Pons (tissue), 1 donor: ENCODE measurements at places on chromosomes 3 and 15.

DNA sequence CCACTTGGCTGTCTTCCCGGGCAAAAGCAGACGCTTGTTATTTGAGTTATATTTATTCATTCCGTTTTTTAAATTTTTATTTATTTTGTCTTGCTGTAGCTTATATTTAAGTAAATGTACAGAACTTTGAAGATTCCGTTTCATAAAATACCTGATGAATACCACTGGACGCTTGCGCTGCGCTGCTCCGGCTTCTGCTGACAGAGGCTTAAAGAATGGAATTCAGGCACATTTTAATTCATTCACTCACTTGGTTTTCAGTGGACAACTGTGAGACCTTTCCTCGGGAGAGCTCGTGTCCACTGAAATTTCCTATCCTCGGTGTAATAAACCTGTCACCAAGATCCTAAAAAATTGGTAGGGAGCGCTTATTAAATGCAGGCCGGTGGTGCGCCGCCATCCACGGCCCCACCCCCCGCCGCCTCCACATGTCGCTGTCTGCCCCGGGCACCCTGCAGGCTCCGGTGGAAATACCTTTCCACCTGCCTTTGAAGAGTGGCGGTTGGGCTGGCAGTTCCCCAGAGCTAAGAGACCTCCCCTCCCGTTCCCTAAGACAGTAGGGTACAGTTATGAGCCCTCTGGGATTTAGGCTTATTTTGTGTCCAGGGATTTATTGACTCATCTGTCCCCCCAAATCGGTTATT lies 62.5 kb upstream of the UBE2E1 start:
- DNase-seq, result no peak

GRCh38 chr3:155110022-155110421 lies 29.9 kb downstream of the MME start:
- DNase-seq, result no peak

DNA sequence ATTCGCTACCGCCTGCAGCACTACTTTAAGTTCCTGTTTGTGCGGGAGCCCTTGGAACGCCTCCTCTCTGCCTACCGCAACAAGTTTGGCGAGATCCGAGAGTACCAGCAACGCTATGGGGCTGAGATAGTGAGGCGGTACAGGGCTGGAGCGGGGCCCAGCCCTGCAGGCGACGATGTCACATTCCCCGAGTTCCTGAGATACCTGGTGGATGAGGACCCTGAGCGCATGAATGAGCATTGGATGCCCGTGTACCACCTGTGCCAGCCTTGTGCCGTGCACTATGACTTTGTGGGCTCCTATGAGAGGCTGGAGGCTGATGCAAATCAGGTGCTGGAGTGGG lies 995 bp downstream of the CHST14 start:
- DNase-seq, result no peak

- DNase-seq, result no peak
These were observed 33.0 kb downstream of the CD276 start for GRCh38 chr15:73717206-73717605.

DNA sequence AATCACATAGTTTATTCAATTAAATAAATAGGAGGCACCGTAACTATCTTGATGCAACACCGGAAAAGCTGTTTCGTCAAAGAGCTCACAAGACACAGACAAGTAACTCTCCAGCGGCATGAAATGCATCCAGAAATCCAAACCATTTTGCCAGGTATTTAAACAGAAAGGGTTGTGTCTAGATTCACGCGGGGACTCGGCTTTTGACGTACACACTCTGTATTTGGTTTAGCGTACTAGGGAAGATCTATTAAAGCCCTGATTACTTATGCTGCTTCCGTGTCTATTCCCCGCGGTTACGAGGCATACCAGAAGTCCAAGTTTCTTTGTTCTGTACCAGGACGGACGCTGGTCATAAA lies 718 bp downstream of the BNIP2 start:
- peak; percentile 70 for DNase-seq

- no peak for DNase-seq
These were observed 192.3 kb downstream of the ATP8B4 start for GRCh38 chr15:49926740-49927139.

DNA sequence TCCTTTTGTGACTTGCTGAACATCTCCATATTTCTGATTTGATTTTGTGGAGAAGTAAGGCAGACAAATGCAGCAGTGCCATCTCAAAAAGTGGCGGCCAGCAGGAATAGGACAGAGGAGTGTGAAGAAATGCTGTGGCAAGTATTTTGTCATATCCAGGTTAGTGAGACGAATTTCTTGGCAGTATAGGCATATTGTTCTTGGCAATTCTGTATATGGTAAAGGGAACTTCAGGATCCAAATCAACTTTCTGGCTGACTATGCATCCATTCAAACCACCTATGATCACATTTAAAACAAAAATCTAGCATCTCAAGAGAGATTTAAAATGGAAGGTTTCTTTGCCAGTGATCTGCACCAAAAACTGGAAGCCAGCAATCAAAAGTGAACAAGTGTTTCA lies 228.0 kb downstream of the DTWD1 start:
- DNase-seq, result no peak

DNA sequence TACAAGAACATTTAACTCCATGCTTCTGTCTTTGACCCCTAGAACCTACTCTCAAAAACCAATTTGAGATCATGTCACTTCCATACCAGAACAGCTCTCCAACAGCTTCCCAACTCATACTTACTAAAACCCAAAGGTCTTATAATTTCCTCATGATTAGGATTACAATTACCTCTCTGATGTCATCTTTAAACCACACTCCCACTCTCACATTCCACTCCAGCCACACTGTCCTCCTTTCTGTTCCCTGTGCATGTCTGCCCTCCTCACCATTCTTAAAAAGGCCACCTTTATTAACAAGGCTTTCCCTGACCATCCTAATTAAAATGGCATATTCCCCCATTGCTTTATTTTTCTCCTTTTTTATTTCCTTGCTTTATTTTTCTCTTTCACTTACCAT lies 18.9 kb downstream of the PHC3 start:
- no peak for DNase-seq

- DNase-seq, result peak; percentile 87
These were observed 103.0 kb downstream of the PGPEP1L start for GRCh38 chr15:98904544-98904943.

- peak; percentile 31 for DNase-seq
These were observed 701 bp downstream of the OSBPL11 start for GRCh38 chr3:125594581-125595011.

- no peak for DNase-seq
These were observed 5.0 kb upstream of the FEZF2 start for GRCh38 chr3:62378311-62378789.

DNA sequence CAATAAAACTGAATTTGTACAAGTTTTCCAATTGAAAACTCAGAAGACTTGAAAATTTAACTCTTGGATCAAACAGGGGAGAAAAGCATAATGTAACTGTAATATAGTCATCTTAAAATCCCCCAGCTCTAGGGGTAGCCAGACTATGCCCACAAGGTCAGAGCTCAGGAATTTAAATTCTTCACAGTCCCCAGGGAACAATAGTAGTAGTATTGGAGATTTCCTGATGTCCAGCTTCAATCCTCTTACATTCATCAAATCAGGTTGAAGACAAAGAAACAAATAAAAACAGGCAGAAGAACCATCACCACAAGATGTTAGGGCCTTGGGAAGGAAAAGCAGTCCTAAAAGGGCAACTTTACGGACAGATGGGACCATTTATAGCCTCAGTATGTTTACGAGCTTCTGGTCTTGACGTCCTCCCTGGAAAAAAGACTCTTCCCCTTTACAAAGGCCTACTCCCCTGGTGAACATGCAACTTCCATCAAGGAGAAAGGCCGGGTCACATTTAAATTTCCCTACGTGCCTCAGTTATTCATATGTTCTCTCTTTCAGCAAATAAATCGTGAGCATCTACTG lies 96.8 kb downstream of the PLCH1 start:
- no peak for DNase-seq

DNA sequence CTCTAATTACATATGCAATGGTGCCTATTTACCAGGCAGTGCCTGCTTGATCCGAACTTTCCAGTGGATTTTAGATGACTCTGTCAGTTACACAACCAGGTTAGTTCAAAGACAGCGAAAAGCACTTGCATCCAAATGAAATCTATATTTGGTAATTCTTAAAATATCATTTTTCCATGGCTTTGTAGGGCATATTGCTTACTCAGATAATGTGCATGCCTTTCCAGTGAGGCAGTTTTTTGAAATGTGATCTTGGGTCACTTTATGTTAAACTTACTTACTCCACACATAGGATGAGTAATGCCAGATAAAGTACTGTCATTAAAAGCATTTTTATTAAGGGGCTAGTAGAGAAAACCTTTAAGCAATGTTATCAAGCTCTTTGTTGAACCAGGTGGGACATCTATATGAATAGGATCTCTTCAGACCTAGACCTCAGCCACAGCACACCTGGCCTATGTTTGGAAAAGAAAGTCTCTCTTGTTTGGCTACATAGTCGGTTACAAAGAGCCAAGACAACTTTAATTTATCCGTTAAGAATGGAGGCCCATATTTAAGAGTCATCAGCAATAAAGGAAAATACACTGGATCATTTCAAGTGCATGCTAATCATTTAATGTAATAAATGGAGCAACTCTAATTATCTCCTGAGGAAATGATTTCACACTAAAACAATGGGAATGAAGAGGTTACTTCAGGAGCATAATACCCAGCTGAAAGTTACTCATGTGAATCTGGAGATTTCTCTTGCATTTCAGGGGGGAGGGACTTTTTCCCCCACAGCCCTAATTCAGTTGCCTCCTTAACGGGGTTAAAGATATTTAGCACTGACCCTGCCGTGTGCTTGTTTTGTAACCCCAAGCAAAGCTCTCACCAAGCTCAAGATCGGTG lies 56.3 kb upstream of the TMCO5A start:
- DNase-seq, result no peak

DNA sequence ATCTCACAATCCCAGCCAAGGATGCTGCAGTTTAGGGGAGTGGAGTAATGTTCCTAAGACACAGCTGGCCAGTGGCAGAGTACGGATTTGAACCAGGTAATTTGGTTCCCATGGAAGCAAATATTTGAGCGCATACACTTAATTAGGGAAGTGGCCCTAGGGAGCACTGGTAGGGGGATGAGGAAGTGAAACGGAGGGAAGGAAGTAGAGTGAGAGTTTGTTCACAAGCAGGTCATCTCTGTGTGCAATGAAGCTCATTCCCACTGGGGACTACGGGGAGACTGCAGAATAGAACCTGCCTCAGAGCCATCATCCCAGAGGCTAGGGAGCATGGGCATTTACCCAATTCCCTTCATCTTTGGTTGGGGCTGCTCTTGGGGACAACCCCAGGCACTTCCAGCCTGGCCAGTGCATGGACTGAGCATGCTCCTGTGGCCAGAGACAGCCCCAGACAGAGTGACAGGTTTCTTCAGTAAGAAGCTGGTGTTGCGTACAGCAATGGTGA lies 317.2 kb upstream of the PROK2 start:
- DNase-seq, result peak; percentile 81

GRCh38 chr15:44676676-44677075 lies 13.2 kb upstream of the SPG11 start:
- DNase-seq, result no peak

- no peak for DNase-seq
These were observed 22.8 kb downstream of the EMC7 start for GRCh38 chr15:34078900-34079299.

DNA sequence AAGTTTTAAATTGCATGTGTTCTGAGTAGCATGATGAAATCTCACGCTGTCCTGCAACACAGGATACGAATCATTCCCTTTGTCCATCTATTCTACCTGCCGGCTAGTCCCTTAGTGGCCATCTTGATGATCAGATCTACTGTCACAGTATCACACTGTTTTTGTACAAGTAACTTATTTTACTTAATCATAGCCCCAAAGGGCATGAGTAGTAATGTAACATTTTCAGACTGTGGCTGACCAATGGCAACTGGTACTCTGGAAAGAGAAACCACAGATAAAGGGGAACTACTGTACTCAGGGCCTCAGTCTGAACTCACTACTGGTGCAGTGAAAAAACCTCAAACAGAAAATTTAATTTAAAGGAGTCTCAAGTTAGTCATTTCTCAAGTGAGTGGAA lies 127.3 kb upstream of the MRPL3 start:
- no peak for DNase-seq

DNA sequence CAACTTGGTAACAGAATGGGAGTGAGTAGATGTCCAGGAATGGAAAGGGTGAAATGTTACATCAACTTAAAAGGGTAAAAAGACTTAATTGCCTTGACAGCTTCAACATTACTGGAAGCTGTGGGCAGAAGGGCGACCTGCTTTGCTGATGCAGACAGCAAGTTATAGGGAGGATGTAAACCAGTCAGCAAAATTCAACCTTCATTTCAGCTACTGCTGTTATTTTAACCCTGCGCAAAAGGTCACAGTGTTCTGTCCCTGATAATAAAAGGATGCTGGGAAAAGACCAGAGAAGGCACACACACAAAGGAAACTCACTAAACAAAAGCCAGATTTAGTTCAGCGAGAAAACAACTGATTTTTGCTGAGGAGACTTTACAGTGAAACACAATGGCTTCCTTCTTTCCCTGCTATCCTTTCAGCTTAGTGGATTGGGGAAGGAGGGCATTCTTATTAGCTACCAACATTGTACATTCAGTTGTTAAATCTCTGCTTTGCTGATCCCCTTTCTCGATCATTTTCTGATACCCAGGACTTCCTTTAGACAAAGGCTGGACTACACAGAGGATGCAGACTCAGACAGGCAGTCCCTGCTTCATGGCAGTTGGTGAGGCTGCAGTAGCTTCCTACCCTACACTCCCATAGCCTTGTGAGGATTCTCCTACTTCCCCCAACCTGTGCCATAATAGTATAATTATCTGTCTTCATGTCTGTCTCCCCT lies 62.0 kb downstream of the P3H2 start:
- peak; percentile 84 for DNase-seq

DNA sequence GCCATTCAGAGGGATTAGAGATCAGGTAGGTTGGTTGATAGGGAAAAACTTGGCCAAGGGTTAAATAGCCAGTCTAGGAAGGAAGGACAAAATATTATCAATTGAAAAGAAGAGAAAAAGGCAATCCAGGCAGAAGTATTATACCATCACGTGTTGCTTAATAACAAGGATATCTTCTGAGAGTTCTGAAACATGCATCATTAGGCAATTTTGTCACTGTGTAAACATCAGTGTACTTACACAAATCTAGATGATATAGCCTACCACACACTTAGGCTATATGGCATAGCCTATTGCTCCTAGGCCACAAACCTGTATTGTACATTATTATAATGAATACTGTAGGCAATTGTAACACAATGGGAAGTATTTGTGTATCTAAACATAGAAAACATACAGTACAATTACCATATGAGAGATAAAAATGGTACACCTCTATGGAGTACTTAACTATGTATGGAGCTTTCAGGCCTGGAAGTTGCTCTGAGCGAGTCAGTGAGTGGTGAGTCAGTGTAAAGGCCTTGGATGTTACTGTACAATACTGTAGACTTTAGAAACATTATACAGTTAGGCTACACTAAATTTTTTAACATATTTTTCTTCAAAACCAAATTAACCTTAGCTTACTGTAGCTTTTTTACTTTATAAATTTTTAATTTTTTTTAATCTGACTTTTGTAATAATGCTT lies 2.7 kb downstream of the TEX55 start:
- DNase-seq, result no peak
